ENCODE measurements at places on chromosomes 12 and 14. TPM values are rescaled to one million over a fixed set of nuclear protein-coding genes. Genes with fewer than 3 reads are reported as not detected.

Gene AQP6
- total RNA-seq: 0.05 TPM

Gene CLEC4E
- total RNA-seq: not detected

Gene FAM90A1
- not detected for total RNA-seq

Gene MYRFL
- under 0.01 TPM for total RNA-seq

Gene GZMB
- total RNA-seq: not detected

Gene TAMALIN
- 49.2 TPM for total RNA-seq

Gene ARMH4
- total RNA-seq: 2.0 TPM

Gene C12orf75
- total RNA-seq: 15.1 TPM

Gene LALBA
- total RNA-seq: not detected

Gene LHX5
- 0.05 TPM for total RNA-seq

Gene CCDC92
- 8.8 TPM for total RNA-seq

Gene BBOF1
- 1.3 TPM for total RNA-seq

Gene ALX1
- not detected for total RNA-seq

Gene LDHB
- total RNA-seq: 588 TPM

Gene MGP
- 63.0 TPM for total RNA-seq

Gene ETFBKMT
- total RNA-seq: 3.2 TPM

Gene CLEC7A
- 0.47 TPM for total RNA-seq

Gene OSBPL8
- 53.1 TPM for total RNA-seq

Gene SPX
- total RNA-seq: 0.05 TPM

Gene TBC1D30
- total RNA-seq: 19.6 TPM

Gene RNF212B
- total RNA-seq: not detected

Gene RNF31
- 54.1 TPM for total RNA-seq

Gene MYO1H
- not detected for total RNA-seq

Gene ADGRD1
- 0.17 TPM for total RNA-seq

Gene TPPP2
- total RNA-seq: not detected

Gene MANSC4
- total RNA-seq: not detected

Gene TSPAN31
- 72.0 TPM for total RNA-seq

Gene IFNG-AS1
- total RNA-seq: not detected

Gene LRRIQ1
- total RNA-seq: 0.68 TPM

Gene HPD
- total RNA-seq: not detected

Gene LRRC43
- 0.85 TPM for total RNA-seq

Gene COX8C
- not detected for total RNA-seq

Gene EAPP
- total RNA-seq: 49.2 TPM

Gene KCNJ8
- total RNA-seq: 0.17 TPM

Gene OASL
- total RNA-seq: 0.34 TPM

Gene ZNF84
- total RNA-seq: 20.5 TPM

Gene SRGAP1
- total RNA-seq: 12.9 TPM

Gene YBX3
- total RNA-seq: 179 TPM

Gene TMEM229B
- 1.4 TPM for total RNA-seq

Gene OR6C4
- total RNA-seq: not detected

Gene MUCL1
- not detected for total RNA-seq
